ENCODE measurements at places on chromosomes 13 and 19.

- DNase-seq = no peak
These were observed 95.7 kb upstream of the SPRY2 start for GRCh38 chr13:80436571-80437169.

- DNase-seq = no peak
These were observed 369.7 kb upstream of the TSHZ3 start for GRCh38 chr19:31718898-31719297.

DNA sequence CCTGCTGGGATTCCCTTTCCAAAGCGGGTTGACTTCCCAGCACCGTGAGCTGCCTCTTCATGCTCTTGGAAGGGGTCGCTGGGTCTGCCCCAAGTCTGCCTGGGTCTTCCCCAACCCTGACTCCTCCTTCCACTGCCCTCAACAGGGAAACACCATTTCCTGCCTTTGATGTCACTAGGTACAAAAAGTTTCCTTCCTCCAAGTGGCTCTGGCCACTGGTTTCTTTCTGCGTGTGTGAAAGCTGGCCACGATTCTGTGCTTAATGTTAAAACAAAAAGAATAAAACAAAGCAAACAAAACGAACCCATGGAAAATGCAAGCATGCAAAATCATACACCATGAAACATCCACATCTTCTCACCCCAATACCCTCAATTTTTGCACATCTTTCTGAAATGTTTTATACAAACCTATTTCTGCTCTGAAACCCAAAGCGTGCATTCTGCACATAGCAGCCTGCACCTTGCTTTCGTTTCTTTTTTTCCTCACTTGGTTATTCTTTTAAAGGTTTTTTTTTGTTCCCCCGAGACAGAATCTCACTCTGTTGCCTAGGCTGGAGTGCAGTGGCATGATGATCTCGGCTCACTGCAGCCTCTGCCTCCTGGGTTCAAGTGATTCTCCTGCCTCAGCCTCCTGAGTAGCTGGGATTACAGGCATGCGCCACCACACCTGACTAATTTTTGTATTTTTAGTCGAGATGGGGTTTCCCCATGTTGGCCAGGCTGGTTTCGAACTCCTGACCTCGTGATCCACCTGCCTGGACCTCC is 12.5 kb upstream of the TNFSF9 start:
- no peak for DNase-seq

- DNase-seq = no peak
These were observed 9.2 kb upstream of the SULT2A1 start for GRCh38 chr19:47895165-47895782.

- no peak for DNase-seq
These were observed 83.0 kb upstream of the FNDC3A start for GRCh38 chr13:48892688-48893075.

DNA sequence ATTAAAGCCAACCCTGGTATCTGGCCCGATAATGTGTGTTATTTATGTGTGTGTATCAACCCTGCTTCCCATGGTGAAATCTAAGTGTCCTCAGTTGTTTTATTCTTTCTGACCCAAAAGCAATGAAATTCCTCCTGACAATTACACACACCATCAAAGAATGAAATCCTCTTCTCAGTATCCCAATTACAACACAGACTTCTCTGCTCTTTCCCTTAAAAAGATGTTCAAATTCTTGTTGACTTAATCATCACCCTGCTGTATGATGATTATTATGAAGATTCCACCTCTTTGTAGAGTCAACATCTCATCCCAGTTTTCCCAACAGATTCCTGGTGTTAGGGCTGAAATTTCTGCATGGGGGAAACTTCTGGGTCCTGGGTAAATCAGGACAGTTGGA is 8.9 kb upstream of the TRPC4 start:
- DNase-seq = no peak

- DNase-seq = no peak
These were observed 218.9 kb downstream of the LACC1 start for GRCh38 chr13:44098559-44098958.

DNA sequence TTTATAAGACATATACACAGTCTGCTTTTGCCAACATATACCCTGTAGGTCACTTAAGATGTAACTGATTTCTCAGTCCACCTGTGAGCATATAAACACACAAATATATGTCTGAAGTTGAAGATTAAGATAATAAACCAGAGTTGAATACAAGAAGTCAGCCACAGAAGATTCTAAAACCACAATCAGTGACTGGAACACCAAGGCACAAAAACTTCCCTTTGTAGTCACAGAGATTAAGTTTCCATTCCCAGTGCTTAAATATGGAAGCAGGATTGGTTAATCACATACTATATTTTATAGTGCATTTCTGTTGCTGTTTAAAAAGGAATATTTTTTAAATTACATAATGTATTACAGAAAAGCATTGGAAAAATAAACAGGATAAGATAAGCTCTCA is 39.9 kb downstream of the MTMR6 start:
- DNase-seq = no peak

GRCh38 chr13:33197541-33197971 is 88.0 kb downstream of the STARD13 start:
- no peak for DNase-seq

- DNase-seq = no peak
These were observed 2.6 kb downstream of the CNN1 start for GRCh38 chr19:11541238-11541637.

- DNase-seq = no peak
These were observed 1.3 kb downstream of the ZNF433 start for GRCh38 chr19:12034198-12034597.

DNA sequence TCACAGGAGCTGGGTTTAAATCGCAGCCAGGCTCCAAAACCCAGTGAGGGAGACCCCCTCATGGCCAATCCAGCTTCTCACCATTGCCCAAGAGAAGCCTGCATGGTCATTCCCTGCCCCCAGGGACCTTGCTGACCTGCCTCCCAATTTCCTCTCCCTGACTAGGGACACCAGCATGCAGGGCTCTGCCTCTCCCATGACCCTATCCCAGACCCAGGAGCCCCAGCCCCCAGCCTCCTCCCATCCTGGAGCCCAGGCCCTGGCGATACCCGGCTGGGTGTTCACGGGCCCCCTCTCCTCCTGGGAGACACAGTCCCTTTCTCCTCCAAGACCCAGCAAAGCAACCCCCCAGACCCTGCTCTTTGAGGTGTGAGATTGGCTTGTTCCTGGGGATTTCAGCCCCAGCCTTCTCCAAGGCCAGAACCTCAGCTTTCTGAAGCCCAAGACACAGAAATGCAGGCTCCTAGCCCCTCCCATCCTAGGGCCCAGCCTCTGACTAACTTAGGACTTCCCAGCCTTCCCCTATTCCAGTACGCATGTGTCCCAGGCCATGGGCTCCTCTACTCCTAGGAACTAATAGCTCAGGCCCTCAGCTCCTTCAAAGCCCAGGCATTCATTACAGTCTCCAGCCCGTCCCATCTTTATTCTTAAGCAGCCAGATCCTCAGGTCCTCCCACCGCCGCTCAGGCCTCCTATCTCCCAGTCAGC is 1.1 kb downstream of the GYS1 start:
- DNase-seq = no peak

- DNase-seq = no peak
These were observed 187.3 kb upstream of the UBL3 start for GRCh38 chr13:30037766-30038165.

DNA sequence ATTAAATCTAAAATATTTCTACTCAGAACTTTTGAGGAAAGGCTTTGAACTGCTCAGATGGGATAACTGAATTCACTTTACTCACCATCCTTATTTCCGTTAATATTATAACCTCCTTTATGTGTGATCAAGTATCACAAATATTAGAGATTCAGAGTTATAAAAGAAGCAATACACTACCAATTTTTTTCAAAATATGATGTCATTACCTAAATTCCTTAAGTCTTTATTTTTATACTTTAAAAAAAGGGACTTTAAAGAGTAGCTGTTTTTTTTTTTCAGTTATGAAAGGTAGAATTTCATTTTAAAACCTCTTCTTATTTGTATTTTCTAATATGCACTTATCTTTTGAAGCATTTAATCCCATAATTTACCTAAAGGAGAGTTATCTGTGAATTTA is 239.5 kb downstream of the DIAPH3 start:
- no peak for DNase-seq

GRCh38 chr13:23445794-23446193 is 12.3 kb upstream of the SACS start:
- DNase-seq = no peak

DNA sequence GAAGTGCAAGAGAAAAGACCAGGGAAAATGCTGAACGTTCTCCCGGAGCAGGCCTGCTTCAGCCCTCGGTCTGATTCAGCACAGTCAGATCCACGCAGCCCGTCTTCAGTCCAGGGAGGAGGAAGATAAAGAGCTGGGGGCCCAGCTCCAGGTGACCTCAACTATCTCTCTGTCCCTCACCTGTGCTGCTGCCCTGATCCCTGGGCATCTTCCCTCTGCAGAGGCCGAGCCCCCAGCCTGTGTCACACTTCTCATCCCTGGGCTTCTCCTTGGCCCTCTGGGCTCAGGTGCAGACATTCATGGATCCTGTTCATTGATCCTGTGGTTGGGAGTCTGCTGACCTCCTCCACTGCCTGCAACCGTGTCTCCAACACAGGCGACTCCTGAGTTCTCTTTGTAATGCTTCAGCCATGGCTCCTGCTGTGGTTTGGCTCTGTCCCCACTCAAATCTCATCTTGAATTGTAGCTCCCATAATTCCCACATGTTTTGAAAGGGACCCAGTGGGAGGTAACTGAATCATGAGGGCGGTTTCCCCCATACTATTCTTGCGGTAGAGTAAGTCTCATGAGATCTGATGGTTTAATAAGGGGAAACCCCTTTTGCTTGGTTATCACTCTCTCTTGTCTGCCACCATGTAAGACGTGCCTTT is 27.9 kb downstream of the COL4A2 start:
- DNase-seq = no peak

- no peak for DNase-seq
These were observed 6.3 kb upstream of the SELENOV start for GRCh38 chr19:39508629-39509028.

GRCh38 chr13:26579580-26579979 is 22.1 kb downstream of the WASF3 start:
- DNase-seq = no peak

GRCh38 chr13:27018882-27019281 is 152.7 kb downstream of the USP12 start:
- no peak for DNase-seq

GRCh38 chr19:35138305-35138892 is at the start of gene FXYD1:
TSS of gene FXYD1 (plus strand) at chr19:35138824. CDS start at chr19:35140080, 1,256 bp downstream.
- no peak for DNase-seq

- DNase-seq = no peak
These were observed 9.3 kb downstream of the HOOK2 start for GRCh38 chr19:12766051-12766521.

- DNase-seq = no peak
These were observed 5.8 kb downstream of the PCDH9 start for GRCh38 chr13:67224148-67224846.

DNA sequence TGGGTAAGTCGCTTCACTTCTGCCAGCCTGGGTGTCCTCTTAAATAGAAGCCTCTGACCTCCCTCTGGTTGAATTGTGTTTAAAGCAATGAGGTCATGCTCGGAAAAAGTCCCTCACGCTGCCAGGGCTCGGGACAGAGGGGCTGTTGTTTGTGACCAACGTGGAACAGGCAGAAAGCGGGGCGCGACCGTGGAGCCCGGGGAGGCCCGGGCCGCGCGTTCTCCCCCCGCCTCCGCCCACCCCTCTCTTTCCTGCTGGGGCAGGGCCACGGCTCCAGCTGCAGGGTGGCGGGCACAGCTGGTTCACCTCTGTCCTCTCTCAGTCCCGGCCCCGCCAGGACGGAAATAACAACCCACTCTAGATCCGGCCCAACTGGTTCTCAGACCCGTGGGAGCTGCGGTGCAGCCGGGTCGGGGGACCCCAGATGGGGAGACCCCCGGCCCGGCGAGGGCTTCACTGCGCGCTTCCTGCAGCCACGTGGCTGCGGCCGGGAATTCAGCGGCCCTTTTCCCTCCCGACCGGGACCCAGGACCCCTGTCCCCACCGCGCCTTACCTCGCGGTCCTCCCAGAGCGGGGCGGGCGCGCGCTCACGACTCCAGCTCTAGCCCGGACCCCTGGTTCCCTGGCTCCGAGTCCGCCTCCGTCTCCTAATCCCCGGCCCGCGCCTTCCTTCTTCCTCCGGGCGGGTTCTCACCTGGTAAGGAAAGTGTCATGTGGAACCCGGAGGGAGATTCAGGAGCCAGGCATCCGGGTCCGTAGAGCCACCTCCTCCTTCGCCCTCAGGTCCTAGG is 1.9 kb downstream of the CDC42EP5 start:
- no peak for DNase-seq

DNA sequence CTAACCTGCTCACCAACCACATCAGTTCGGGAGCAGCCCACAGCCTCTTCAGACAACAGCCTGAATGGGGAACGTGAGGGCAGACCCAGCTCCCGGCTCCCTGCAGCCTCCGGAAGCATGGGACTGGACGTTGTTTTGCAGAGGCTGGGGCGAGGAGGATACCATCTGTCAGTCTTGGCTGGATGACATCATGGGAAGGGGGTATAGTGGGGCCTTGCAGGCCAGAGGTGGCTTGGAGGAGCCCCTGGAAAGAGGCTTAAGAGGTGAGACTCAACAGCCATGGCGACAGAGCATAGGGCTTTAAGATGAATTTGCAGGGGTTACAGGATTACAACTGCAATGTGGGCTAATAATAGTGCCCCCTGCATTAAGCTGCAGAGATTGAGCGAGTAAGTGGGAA is 1.5 kb downstream of the FXYD3 start:
- no peak for DNase-seq

- DNase-seq = no peak
These were observed 65.3 kb downstream of the DCT start for GRCh38 chr13:94414141-94414540.

DNA sequence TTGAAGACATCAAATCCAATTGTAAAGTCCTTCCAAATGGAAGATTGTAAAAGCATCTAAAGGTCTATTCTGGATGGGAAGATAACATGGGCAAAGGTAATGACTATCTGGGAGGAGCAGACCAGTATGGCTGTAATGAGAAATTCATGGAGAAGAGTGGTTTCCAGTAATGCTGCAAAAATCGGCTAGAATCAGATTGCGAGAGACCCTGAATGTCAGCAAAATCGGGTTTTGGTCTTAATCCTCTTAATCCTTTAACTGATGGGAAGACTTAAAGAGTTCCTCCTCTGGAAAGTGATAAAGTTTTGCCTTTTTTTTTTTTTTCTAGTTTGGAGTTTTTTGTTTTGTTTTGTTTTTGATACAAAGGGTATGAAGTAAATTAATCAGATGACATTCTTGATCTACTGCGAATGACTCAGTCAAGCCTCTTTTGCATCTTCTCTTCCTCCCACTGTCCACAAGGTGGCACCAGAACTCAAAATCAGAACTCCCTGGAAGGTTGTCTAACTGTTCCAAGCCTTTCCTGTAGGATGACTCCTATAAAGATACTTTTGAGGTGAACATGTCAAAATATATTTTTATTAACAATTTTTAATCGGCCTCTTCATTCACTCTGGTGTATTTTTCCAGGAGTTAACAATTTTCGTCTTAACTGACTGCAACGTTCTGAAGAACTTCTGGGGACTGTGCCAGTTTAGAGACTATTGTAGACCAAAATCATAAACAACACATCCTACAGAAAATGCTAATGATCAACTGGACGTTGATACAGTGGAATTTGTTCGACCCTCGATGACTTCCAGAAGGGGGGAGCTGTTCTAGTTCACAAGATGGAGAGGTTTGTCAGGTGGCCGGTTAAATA is 213.3 kb upstream of the MIR17HG start:
- DNase-seq = no peak

- DNase-seq = no peak
These were observed 21.2 kb downstream of the CCNA1 start for GRCh38 chr13:36453516-36453915.

GRCh38 chr19:14053032-14053431 is 8.8 kb downstream of the PALM3 start:
- no peak for DNase-seq

Measured in activated gamma-delta T cell (primary cell).